A673 (cell line): ENCODE measurements at places on chromosomes 2 and 18. TPM values are rescaled to one million over a fixed set of nuclear protein-coding genes. Genes with fewer than 3 reads are reported as not detected.

Gene CFAP210
- 0.37 and 0.83 TPM in 2 replicates for total RNA-seq

Gene LGALSL
- total RNA-seq: 5.9 and 7.4 TPM in 2 replicates

Gene ATAD2B
- 27.9 and 28.5 TPM in 2 replicates for total RNA-seq

DNA sequence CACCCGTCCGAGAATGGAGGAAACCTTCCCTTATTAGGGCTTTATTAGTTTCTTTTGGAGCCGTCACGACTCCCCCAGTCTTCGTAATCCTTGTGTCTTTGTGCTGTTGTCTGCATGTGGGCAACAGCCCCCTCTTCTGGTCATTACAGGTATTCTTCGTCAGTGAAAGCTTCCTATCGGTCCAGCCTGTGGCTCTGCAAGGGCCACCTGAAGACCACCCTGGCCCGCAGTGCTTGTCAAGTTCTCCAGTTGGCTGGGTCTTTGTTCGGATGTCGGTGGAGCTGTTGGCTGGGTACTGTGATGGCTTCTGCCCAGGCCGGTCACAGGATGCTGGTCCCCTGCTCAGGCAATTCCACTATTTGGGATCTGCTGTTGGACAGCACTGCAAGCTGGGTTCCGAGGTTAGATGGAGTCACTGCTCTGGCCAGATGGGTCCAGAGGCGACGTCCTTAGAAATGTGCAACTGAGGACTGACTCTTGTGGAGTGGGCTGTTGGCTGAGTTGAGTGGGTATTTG lies 19.2 kb downstream of the E2F6 start:
- no peak overlapping the region for H3K4me3 ChIP-seq
- no peaks in the 10 kb centered on the region for H3K4me1 ChIP-seq
- peak; percentile 80 for DNase-seq
- no peak overlapping the region for H3K27ac ChIP-seq

DNA sequence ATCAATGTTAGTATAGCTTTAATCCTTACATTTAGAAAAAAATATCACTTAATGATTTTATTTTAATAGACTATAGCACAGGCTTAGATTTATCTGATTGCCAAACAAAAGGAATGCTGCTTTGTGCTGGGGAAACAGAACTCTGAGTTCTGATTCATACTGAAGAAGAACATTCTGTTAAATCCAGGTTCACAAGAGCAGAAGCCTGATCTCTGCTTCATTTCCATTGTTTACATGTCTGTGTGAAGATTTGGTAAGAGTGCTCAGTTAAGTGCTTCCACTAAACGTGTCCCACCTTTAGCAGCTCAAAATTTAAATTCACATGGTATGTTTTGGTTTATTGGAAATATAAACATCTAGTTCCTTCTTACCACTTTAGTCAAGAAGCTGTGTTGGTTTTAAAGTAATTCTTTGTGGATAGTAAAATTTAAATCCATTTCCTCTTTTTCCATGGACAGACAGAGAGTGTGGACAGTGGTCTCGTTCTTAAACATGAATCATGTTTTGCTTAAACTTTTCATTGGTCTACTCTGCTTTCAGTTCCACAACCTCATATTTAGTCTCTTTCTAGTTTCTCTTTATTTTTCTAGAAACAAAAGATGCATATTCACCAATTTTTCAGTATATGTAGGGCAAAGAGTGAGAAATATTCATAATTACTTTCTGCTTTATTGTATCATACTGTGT lies 59.1 kb downstream of the NYAP2 start:
- H3K4me1 ChIP-seq: no peaks in the 10 kb centered on the region
- H3K27me3 ChIP-seq: no peaks in the 10 kb centered on the region
- H3K27ac ChIP-seq: no peak overlapping the region
- no peak overlapping the region for H3K4me3 ChIP-seq

DNA sequence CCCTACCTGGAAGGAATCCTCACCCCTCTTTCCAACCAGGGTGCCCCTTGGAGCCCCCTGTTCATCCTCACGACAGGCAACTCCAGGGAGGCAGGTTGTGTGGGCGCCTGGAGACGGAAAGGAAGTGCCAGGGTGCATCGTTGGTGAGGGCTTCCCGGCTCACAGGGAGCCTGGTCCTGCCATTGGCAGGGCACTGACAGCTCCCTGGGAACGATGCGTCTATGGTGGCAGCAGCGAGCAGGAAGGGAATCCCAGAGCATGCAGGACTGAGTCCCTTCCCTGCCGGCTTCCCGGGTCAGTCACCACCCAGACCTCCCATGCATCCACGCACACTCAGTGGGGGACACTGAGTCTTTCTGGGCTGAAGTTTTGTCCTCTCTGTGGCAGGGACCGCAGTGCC lies 117.6 kb downstream of the INHBB start:
- H3K27ac ChIP-seq: no peak overlapping the region
- H3K4me3 ChIP-seq: no peak overlapping the region
- no peak for DNase-seq
- H3K4me1 ChIP-seq: no peaks in the 10 kb centered on the region
- H3K27me3 ChIP-seq: no peaks in the 10 kb centered on the region
- no peaks in the 10 kb centered on the region for H3K36me3 ChIP-seq
